Stimulated activated CD8-positive, alpha-beta memory T cell treated with anti-CD3 and anti-CD28 coated beads, Interleukin-7, amount 100 ng/mL, for 4 hours (primary cell): ENCODE measurements at places on chromosomes 1 and 21.

DNA sequence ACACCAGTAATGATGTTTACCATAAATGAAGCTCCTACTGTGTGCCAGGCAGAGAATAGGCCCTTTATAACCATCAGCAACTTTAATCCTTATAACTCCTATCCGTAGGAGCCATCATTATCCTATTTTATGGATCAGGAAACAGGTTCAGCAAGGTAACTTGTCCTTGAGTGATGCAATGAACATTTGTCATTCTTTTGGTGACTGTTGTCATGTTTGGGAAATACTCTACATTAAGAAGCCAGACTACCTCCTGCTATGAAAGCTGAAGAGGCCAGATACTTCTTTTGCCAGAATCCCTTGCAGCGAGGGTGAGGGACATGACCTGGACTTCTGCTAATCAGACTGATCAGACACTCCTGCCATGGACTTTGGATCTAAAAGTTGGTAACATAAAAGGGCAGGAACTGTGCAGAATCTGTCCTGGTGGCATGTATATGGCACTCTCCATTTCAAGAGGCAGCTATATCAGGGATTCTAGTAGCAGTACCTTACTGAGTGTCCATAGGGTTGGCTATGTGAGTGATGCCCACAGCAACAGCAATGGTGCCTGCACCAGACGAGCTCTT is 33.1 kb upstream of the SRRM1 start:
- DNase-seq = no peak

DNA sequence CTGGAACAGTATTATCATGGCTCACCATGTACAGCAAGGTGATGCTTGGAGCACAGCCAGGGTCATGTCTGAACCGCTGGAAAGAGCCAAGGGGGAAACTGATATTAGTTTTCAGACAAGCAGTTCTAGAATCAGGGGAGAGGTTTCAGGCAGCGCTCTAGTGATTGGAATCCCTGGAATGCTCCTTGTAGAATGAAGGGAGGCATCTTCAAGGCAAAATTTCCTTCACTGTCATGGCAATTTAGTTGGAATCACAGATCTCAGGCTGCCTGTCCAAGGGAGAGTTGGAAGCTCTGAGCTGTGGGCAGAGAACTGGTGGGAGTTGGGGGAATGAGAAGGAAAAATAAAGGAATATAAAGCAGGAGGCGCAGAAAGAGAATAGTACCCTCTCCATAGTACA is 737.1 kb downstream of the PTPRU start:
- no peak for DNase-seq

DNA sequence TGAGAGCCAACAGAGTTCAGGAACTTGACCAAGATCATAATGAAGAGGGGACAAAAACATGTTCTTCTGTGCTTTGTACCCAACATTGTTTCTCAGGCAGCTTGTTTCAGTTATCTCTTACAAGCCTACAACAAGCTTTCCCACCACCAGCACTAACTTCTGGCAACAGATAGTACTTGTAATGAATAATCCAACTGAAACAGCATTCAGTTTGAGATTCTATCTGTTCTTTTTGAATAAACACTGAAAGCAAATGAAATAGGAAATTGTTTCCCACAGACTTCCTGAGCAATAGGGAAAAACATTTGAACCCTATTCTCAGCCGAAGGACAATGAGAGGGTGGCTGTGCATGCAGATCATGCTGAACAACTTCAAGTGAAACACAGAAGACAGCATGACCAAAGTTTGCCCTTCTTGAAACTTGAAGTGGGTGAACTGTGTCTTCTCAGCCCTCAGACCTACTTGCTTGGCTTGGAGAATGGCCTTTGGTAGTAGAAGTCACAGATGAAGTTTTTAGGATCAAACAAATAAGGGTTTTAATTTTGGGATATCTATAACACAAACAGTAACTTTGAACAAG is 11.2 kb upstream of the HOOK1 start:
- no peak for DNase-seq

GRCh38 chr1:51101976-51102375 is at the start of gene C1orf185:
TSS of gene C1orf185 (plus strand) at chr1:51102228. CDS start at chr1:51102234, 6 bp downstream.
- DNase-seq = no peak

- no peak for DNase-seq
Observed at GRCh38 chr1:87426463-87427249, 98.0 kb downstream of the LMO4 start.

DNA sequence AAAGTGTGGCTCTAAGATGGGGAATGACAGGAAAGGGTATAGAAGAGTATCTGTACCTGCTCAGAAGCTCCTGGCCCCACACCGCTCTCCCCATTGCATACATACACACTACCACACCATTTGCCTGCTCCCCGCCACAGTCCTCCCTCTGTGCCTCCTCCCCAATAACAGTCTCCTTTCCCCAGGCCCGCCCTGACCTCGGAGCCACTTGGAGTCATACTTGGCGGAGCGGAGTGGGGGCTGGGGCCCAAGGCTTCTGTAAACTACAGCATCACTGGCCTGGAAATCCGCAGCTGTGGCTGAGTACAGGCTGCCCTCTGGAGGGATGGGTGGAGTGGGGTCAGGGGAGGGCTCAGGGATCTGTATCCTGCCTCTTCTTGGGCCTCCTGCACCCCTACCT is 8.6 kb downstream of the SEMA6C start:
- no peak for DNase-seq

DNA sequence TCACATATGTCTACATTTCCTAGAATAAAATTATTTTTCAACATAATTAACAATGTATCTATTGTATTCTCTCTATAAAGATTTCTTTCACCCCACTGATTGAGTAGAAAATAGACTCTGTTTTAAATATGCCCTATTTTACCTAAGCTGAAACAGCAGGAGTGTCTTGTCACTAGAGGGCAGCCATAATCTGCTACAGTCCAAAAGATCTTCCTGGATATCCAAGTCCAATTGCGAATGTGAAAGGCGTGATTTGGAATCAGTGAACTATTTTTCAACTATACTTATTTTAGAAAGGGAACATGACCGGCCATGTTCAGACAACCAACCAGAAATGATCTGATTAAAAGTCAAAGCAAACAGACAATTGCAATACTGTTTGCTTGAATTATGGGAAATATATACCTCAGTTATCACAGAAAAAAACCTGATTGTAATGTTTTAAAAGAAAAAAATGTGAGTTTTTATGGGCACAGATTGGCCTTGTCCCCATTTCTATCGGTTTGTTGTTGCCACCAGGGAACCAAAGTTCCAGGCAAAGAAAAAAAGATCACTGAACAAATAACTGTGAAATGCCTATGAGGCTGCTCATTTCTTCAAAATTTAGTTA is 1211.0 kb upstream of the ADGRL4 start:
- DNase-seq = no peak

GRCh38 chr1:204308023-204308628 is 51.6 kb downstream of the PLEKHA6 start:
- no peak for DNase-seq

DNA sequence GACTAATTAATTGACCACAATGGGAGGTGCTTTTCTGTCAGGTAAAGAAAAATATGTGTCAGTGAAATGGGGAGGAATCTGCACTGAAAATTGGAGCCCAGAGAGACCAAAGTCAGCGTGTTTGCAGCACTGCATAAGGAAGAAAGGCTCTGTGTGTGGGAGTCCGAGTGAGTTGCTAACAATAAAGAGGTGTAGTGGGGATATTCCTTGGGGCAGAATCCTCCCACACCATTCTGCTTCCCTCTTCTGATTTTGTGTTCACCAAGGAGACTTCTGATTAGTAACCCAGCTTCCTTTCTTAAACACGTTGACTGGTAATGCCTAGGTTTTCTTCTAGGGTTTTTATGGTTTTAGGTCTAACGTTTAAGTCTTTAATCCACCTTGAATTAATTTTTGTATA is 240.5 kb downstream of the RPS6KC1 start:
- no peak for DNase-seq

DNA sequence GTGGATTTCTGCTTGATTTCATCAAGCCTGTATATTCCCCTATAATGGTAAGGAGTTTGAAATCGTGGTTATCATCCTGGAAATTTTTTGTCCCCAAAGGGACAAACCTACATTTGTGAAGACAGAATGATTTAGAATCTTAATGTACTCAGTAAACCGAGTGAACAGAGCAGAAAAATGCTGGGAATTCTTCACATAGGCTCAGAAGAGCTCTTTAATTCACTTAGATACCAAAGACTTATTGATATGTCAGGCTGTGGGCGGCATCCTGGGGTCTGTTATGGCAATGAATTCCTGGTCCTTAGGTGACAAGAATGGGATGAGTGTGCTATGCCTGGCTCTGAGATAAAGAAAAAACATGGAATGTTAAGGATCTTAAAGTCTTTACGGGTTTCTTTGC is 74.9 kb downstream of the ROR1 start:
- DNase-seq = no peak

GRCh38 chr21:37374027-37374426 is 7.5 kb downstream of the DYRK1A start:
- no peak for DNase-seq

- no peak for DNase-seq
Observed at GRCh38 chr1:172949096-172949495, 101.6 kb downstream of the TNFSF18 start.

- no peak for DNase-seq
Observed at GRCh38 chr1:210746024-210746731, 387.8 kb downstream of the KCNH1 start.

DNA sequence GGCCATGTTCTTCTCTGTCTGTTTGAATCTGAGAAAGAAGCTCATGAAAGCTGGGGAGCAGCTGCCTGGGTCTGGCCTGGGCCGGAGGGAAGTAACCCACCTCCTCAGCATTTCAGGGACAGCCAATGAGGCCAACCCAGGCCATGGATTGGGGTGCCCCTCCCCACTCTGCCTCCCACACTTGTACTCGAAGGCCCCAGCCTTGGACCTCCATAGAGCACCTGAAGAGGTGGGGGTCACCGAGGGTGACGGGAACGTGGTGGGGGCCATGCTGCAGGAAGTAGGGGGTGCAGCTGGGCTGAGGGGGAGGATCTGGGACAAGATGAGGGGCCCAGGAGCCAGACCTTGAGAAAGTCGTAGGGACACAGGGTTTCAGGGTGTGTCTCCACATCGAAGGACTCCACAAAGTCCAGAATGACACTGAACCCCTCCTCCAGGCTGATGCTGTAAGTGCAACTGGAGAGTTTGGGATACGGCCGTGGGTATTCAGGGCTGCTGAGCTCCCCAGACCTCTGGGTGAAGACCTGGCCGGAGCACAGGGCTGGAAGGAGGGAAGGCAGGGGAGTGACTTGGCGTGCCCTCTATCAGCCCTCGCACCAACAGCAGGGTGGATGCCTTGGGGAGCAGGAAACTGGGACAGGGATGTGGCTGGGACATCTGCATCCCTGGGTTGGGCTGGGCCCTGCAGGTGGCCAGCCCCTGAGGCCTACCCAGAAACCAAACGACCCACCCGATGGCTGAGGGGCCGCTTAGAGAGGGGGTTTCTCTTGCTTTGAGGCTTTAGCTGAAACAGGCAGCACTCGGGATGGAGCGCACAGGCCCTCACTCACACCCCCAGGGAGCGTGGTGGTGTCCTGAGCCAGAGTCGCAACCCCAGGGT is 3.8 kb downstream of the MASP2 start:
- DNase-seq = no peak

DNA sequence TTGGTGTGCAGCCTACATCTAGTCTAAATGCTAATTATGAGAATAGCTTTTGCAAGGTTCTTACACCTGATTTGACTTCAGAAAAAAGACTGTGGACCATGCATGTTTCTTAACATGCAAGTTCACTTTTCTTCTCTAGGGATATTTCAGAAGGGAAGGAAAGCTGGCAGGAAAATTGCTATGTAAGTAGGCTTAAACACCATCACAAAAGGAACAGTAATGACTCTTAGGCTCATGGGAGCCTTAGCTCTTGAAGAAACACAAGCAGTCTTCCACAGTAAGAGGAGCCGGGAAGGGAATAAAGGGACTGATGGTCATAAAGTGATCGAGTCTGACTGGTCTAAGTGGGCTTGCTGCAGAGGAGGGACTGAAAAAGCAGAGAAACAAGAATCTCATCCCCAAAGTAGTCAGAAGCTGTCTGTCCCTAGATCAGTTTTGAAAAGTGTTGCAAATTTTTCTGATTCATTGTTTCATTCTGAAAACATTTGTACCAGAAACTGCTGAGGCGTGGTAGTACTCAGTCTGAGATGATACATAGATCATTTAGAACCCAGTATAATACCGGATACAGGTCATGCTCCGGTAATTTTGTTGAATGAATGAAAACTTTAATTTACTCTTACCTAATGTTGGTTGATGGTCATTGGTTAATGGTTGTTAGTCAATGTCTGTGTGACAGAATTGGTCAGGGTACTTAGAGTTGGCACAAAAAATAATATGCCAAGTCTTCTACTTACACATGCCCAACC is 40.9 kb downstream of the SMYD2 start:
- no peak for DNase-seq

GRCh38 chr1:186498071-186498470 is 37.2 kb upstream of the PDC start:
- DNase-seq = no peak

DNA sequence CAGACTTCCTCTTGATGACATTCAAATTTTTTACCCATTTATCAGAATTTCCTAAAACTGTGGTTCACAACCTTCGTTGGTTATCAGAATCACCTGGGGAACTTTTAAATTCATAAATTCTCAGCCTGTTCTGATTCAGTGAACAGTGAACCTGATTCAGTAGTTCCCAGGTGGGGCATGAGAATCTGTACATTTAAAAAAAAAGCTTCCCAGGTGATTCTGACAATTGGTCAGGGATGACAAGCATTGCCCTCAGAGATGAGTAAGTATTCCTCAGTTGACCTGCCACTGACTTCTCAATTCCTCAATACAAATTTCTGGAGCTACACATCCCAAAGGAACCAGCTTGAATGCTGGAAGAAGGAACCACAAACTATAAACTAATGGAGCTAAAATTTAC is 23.5 kb upstream of the CR2 start:
- no peak for DNase-seq

- no peak for DNase-seq
Observed at GRCh38 chr1:184276416-184276815, 110.4 kb upstream of the C1orf21 start.

- DNase-seq = no peak
Observed at GRCh38 chr1:41734201-41734970, 184.3 kb downstream of the HIVEP3 start.

GRCh38 chr1:200392625-200393185 is 17.1 kb downstream of the ZNF281 start:
- no peak for DNase-seq

DNA sequence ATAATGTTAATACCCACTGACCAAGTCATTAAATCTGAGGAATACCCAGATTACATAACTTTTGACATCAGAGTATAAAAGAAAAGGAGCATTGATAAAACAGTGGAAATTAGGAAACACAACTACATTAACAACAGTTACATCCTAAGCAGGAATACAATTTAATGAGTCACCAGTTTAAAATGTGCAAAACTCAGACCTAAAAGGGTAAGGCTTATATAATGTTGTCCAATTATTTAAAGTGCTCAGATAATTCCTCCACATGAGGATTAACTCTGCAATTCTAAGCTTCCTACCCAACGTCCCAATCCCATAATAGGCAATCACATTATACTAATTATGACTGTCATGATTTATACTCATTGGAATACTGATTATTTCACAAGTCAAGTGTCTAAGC is 50.5 kb downstream of the ABL2 start:
- DNase-seq = no peak

GRCh38 chr1:19901653-19902052 is 19.5 kb downstream of the OTUD3 start:
- DNase-seq = no peak
